ENCODE measurements at places on chromosomes 2 and 18.

DNA sequence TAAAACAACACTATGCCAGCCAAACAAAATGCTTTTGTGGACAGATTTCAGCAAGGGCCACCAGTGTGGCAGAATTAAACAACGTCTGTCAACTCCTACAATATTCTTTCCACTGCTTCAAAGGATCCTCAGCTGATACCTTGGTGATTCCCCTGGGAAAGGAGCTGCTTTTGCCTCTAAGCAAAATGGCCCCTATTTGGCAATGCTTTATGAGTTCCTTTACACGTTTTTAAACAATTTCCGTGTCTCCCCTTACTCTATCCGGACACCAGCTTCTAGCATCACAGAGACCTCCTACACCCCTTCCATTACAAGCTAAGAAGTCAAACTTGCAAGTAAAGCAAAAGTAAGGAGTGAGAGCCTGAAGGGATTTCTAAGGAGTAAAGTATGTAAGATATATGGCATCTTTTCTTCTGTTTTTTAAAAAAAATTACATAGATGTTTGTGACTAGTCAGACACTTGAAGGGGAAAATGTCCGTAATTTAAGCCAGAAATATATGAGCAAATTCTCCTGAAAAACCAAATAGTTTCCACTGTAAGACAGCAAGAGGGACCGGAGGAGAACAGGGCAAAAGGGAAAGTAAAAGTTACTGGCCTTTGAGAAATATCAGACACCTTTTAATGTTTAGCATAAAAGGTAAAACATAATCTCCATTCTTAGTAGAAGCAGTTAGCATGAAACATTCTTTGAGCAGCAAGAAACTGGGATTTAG lies 1.9 kb downstream of the SOS1 start:
- DNase-seq: no peak

DNA sequence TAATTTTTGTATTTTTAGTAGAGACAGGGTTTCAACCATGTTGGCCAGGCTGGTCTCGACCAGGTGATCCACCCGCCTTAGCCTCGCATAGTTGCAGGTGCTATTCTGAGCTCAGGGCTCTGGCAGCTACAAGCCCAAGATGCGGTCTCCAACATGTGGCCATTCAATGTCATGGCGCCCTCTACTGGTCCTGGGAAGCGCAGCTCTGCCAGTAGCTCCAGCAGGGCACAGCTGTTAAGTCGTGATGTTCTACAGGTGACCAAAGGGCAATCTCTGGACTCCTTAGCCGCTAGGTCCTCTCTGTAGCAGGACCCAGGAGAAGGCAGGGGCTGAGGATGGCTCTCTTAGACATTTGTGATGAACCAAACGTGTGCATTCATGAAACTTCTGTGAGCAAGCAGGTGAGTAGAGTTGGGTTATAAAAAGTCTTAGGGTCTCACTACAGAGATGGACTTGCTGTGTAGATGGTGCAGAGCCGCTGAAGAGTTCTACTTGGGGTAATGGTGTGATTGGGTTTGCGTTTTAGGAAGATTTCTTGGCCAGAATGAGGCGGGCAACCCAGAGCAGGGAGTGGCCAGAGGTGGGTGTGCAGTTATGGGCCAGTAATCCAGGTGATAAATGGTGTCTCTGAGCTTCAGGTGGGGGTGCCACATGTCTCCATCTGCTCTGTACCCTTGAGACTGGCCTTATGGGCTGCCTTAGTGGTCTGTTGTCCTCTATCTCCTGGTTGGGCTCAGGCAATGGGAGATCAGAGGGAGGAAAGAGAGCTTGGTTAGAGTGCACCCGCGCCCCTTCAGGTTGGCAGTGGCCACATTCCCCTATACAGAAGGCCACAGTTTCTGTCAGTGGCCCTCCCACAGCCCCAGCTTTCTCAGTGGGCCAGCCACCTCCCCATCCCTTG lies 31.0 kb downstream of the IL37 start:
- peak; percentile 17 for DNase-seq

GRCh38 chr18:28789502-28789901 lies 612.6 kb upstream of the CDH2 start:
- DNase-seq: no peak

- DNase-seq: no peak
Measured at GRCh38 chr2:2777213-2777612, 446.1 kb upstream of the MYT1L start.

- no peak for DNase-seq
Measured at GRCh38 chr2:64760128-64760527, 106.4 kb upstream of the SERTAD2 start.

GRCh38 chr2:241108271-241109209 lies 6.5 kb upstream of the MTERF4 start:
- DNase-seq: no peak

- no peak for DNase-seq
Measured at GRCh38 chr2:69694894-69695849, 46.8 kb upstream of the ANXA4 start.

- no peak for DNase-seq
Measured at GRCh38 chr2:102256276-102256675, 55.1 kb upstream of the IL1RL1 start.

DNA sequence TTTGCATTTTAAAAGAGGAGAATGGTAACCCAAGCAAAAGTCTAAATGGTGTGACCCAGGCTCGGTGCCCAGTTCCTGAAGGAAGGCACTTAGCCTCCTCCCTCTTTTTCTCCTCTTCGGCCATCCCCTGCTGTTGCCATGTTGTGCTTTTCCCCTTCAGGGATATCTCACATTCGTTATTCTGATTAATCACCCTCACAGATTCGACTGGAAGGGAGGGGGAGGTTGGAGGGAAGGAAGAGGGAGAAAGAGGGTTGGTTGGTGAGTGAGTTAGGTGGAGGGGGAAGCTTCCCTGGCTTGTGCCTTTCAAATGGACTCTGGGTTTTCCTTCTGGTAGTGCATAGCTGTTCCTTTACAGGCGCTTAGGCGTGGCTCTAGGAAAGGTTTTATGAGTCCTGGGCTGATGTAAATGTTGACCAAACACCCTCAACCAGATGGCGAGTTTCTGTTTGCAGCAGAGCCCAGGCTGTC lies 39.0 kb upstream of the LYPD6B start:
- DNase-seq: no peak

DNA sequence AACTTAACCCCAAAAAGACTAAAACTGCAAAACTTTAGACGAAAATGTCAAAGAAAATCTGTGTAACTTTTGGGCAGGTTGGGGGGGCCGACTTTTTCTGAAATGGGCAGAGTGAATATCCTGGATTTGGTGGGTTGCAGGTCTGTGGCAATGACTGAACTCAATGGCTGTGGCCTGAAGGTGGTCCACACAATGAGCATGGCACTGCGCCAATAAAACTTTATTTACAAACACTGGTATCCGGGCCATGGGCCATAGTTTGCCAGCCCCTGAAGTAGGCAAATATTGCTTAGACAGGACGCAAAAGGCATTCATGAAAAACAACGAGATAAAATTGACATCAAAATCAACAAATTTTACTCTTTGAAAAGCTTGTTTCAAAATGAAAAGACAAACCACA lies 66.2 kb downstream of the RTP5 start:
- DNase-seq: no peak

DNA sequence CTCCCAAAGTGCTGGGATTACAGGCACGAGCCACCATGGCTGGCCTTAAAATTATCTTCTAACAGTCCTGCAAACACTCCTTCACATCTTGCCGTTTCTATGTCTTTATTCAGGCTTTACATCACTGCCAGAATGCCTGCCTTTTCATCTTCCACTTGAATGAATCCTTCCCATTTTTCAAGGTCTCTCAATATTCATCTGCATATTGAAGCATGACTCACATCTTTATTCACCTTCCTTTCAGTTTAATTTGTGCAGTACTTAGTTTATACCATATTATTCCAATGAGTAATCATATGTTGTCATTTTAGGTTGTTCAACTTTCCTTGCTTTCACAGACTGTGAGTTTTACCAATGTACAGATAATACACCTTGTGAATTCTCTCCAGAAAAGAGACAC lies 510.1 kb upstream of the PIK3C3 start:
- DNase-seq: no peak

All from substantia nigra (tissue), 51 donors.